ENCODE measurements at places on chromosomes 2 and 18. TPM values are rescaled to one million over a fixed set of nuclear protein-coding genes. Genes with fewer than 3 reads are reported as not detected.

The DSG1 gene
- not detected for total RNA-seq

The ABCG8 gene
- not detected for total RNA-seq

The MPP4 gene
- not detected for total RNA-seq

The SPP2 gene
- total RNA-seq, result not detected

The HOXD4 gene
- total RNA-seq, result 3.8 TPM

The DOK6 gene
- 28.6 TPM for total RNA-seq

The NEMP2 gene
- 7.2 TPM for total RNA-seq

The DCDC2C gene
- total RNA-seq, result 22.3 TPM

Measured in tibial nerve (tissue), 4 donors.